Osteocyte (in vitro differentiated cells): ENCODE measurements at places on chromosomes 13 and 19. TPM values are rescaled to one million over a fixed set of nuclear protein-coding genes. Genes with fewer than 3 reads are reported as not detected.

The DHDH gene
- 0.67 TPM in 1 of 2 replicates, not detected in the other for total RNA-seq

The PNMA8C gene
- 0.11 TPM in 1 of 2 replicates, not detected in the other for total RNA-seq

The ZFR2 gene
- 0.44 TPM in 1 of 2 replicates, not detected in the other for total RNA-seq

The PTBP1 gene
- 339 and 370 TPM in 2 replicates for total RNA-seq

The KPTN gene
- total RNA-seq = 14.5 and 21.9 TPM in 2 replicates

The NLRP5 gene
- total RNA-seq = not detected in 2 replicates

The YJEFN3 gene
- 6.1 and 6.3 TPM in 2 replicates for total RNA-seq

The KLHL1 gene
- total RNA-seq = not detected in 2 replicates

The CBLC gene
- total RNA-seq = not detected in 2 replicates

The TTC9B gene
- not detected in 2 replicates for total RNA-seq

The ONECUT3 gene
- total RNA-seq = not detected in 2 replicates

The HDGFL2 gene
- 59.8 and 68.8 TPM in 2 replicates for total RNA-seq

The PLK5 gene
- total RNA-seq = 0.54 TPM in 1 of 2 replicates, not detected in the other

The SMIM24 gene
- not detected in 2 replicates for total RNA-seq

GRCh38 chr13:20313896-20314295, 81.8 kb upstream of the GJB6 start:
- no peak for DNase-seq

- DNase-seq = no peak
Observed at GRCh38 chr13:60435762-60436374, 38.8 kb downstream of the TDRD3 start.

DNA sequence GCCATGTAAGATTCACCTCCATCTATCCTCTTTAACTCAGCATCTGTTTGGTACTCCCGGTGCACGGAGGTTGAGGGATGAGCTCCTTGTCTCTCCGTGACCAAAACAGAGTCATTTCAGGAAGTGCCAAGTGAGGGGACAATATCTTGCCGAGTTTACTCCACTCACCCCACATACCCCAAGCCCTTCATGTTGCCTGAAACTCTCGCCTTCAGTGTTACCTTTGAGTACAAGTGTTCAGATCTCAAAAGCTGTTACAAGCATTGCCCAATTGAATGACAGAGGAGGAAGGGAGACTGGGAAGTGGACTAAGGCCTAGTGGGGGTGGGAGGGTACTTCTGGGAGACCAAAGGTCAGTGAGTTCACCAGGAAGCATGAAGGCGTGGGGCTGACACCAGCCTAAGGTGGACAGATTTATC, 6.0 kb upstream of the SIGLEC12 start:
- peak; percentile 60 for DNase-seq

DNA sequence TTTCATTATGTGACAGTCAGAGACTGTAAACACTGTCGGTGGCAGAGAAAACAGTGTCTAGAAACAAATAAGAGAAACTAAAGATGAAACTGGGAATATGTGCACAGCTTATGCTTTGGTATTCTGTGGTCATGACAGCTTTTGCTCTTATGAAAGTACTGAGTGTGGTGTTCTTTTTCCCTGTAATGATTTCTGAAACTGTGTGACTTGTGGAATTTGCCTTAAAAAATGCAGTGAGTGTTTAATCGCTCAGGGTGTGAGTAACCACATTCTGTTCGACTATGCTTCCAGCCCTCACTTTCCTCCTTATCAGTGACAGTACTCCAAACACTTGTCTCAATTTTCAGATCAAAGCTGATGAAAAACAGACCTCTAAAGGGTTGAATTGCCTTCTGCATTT, 66.9 kb upstream of the DIAPH3 start:
- no peak for DNase-seq

DNA sequence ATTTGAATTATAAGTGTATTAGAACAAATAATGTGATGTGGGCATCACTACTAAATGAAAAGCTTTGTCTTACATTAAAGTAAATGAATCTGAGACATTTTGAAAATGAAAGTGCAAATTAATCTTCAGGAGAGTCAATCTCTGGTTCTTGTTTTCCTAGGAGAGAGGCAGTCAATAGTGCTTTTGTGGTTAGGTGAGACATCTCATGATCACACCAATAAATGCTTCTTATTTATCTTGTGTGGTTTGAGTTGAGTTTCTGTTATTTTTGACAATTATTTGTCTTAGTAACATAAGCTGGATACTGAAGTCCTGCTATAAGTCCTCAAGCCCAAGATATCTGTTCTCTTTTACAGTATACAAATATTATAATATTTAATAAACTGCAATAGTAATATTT, 1378.0 kb upstream of the PCDH9 start:
- no peak for DNase-seq

- DNase-seq = no peak
Observed at GRCh38 chr13:32414580-32414979, 13.3 kb downstream of the N4BP2L1 start.

GRCh38 chr19:7415163-7415856, 66.6 kb downstream of the ARHGEF18 start:
- no peak for DNase-seq

- no peak for DNase-seq
Observed at GRCh38 chr19:18441804-18442788, 4.2 kb upstream of the ISYNA1 start.

GRCh38 chr13:80374901-80375300, 34.0 kb upstream of the SPRY2 start:
- no peak for DNase-seq

GRCh38 chr13:22700246-22700887, 480.4 kb upstream of the SGCG start:
- no peak for DNase-seq

DNA sequence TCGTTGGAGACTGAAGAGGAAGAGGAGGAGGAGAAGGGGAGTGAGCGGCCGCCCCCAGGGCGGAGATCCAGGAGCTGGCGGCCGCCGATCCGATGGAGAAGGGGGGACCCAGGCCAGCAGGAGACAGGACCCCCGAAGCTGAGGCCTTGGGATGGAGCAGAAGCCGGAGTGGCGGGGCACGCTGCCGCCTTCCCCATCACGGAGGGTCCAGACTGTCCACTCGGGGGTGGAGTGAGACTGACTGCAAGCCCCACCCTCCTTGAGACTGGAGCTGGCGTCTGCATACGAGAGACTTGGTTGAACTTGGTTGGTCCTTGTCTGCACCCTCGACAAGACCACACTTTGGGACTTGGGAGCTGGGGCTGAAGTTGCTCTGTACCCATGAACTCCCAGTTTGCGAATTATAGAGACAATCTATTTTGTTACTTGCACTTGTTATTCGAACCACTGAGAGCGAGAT, 1.8 kb downstream of the GADD45B start:
- DNase-seq = no peak

DNA sequence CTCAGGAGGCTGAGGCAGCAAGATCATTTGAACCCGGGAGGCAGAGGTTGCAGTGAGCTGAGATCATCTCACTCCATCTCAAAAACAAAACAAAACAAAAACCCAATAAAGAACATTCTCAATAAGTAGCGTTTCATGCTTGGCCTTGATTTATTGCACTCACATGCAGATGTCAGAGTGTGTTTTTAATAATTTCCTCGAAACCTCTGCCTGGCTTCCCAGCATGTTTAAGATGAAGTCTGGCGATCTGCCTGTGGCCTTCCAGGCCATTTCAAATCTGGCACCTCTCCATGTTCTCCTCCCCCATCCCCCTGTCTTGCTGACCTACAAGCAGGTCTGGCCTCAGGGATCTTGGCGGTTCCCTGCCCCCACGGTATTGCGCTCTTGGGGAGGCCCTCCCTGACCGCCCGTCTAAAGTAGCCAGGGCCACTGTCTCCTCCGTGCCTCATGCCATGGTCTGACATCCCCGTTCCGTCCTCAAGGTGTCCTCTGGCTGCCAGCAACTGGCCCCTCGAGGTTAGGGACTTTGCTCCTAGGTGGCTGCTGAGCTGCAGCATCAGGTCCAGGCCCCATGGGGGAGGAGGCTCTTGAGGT, 1.6 kb downstream of the WDR88 start:
- DNase-seq = no peak

DNA sequence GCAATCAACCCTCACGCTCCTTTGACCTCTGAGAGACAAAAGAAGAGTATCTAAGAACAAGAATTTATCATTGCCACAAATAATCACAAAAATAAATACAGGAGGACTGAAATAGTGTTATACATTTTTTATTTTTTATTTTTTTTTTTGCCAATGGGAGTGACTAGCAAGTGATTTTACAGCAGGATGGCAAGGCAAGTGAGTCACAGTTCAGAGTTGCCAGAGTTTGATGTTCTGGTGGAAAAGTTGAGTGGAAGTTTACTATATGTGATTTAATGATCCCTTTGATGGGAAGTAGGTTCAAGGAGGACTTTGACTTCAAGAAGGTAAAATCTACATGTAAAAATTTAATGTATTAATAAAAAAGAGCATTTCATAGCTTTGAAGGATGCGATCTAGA, 2691.4 kb downstream of the PCDH9 start:
- DNase-seq = no peak

- DNase-seq = no peak
Observed at GRCh38 chr19:45245826-45246225, 619 bp upstream of the EXOC3L2 start.

DNA sequence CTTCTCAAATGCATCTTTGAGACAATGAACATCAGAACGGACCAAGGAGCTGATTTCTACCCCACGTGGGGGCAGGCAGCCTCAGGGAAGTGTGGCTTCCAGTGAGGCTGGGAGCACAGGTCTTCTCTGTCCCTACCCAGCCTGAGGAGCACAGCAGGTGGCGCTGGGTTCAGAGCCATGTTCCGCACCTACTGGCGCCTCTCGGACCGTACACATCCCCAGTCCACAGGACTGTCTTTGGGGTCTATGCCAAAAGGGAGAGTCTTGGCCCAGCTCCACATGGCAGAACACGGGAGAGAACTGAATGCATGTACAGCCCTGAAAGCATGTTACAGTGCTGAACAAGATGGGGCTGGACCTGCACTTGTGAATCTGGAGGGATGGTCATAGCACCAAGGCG, 22.6 kb downstream of the SUGP1 start:
- no peak for DNase-seq

- peak; percentile 80 for DNase-seq
Observed at GRCh38 chr13:21048901-21049698, 12.3 kb downstream of the LATS2 start.
